ENCODE measurements at places on chromosomes 5 and 9. TPM values are rescaled to one million over a fixed set of nuclear protein-coding genes. Genes with fewer than 3 reads are reported as not detected.

DNA sequence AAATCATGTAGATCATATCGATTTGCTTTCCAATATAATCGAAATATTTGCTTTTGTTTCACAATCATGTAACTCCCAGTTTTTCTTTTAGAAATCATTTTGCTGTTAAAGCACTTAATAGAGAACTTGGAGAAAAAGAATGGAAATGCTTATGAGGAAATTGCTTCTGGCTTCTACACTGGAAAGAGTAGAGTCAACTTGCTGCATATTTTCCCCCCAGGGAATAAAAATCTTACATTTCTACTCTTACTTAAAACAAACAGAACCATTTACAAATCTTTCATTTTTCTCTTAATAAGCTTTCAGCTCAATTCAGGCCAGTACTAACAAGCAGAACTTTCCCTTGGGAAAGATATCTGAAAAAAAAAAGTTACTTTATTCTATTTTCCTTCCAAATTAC is 312.0 kb downstream of the CHSY3 start:
- DNase-seq: no peak

- DNase-seq: no peak
Observed at GRCh38 chr5:120382833-120383232, 81.3 kb upstream of the PRR16 start.

GRCh38 chr5:72883850-72884249 is 67.4 kb downstream of the TNPO1 start:
- no peak for DNase-seq

DNA sequence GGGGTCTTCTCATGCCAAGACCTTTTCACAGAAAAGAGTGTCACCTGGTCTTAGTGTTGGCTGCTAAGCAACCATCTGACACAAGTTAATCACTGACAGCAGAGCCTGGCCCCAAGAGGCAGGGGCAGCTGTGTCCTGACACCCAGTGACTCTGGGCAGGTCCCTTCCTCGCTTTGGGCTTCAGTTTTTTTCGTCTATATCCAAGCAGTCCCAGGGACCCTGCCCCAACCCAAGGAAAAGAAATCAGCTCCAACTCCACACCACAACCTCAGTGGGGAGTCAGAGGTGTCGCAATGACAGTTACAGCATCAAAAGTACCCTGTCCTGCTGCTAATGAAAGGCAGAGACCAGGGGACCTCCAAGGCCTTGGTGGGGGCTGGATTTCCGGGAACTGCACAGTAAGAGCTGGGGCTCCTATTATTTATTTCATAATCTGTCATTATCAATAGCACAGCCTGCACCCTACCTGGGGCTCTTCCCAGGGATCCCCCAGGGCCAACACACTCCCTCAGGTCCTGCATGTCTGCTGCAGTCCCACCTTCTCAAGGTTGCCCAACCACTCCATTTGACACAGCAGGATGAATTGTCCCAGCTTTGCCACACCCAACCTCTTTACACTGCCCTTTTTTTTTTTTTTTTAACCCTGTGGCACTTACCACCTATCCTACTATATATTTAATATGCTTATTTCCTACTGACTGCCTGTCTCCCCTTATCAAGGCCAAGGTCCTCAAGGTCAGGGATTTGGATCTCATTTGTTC is 9.4 kb downstream of the ANKS6 start:
- no peak for DNase-seq

The KIAA0825 gene
- total RNA-seq: 0.07 TPM

GRCh38 chr9:107467416-107467815 is 22.2 kb downstream of the KLF4 start:
- DNase-seq: no peak

DNA sequence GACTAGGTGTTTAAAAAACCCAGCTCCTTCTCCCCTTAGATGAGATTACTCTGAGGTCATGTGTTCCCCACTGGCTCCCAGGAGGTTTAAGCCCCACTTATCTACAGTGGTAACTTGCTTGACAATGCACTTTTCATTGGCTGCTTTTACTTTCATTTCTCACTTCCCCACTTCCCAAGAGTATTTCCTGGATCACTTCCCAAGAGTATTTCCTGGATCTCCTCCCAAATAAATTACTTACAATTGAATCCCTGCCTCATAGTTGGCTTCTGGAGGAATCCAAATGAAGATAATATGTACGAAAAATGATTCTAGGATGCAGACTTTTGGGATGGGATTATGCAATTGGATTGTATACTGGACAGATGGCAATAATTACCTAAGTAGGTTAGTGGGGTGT is 47.1 kb upstream of the CHSY3 start:
- DNase-seq: no peak

The PRDM9 gene
- total RNA-seq: not detected

DNA sequence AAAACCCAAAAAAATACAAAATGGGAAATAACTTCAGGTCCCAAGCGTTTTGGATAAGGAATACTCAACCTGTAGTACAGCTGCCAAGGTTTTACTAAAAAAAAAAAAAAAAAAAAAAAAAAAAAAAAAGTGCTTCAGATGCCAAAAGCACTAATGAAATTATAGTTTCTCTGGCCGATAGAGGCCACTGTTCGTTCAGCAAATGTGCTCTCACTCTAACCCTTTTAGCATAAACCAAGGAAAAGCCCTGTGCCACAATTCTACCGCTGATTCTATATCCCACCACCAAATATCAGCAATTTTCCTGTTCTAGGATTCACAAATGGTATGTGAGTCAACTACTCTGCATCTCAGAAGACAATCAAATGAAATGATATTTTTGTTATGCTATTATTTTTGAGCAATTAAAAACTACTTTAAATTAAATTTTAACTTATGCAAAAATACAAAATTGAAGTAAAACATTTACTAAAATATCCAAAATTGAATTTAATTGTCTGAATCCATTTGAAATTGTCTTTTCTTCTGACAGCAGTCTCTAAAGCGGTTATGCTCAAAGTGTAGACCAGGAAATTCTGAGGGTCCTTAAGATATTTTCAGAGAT is 79.8 kb downstream of the RICTOR start:
- peak; percentile 55 for DNase-seq

- DNase-seq: no peak
Observed at GRCh38 chr5:83179966-83180365, 102.6 kb downstream of the XRCC4 start.

DNA sequence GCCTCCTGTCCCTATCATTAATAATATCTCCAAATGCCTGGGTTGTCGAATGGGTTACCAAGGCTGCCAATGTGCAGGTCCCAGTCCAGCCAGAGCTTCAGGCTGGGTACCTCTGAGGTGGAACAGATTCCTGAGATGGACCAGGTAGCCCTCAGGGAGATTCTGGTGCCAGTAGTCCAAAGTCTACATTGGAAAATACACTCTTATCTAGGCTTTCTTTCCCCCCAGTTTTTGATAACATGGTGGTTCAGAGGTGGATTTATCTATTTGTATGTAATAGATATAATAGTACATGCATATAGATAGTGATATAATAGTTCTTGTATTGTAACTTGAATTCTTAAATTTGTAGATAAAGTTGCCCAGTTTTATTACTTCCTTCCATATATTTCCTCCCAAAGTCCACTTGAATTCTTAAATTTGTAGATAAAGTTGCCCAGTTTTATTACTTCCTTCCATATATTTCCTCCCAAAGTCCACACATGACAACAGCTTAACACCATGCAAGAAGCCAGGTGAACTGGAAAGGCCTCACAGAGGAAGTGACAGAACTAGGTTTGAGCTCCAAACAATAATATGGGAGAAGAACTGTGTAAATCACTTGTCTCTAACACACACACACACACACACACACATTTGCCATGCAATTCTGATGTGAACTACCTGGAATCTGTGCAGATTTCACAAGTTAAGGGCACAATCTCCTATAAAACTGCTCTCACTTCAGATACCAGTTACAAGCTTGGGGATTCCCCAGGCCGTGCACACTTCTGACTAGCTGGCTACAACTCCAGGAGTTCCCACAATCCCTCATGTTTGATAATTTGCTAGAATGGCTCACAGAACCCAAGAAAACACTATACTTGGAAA is 30.7 kb upstream of the ERAP1 start:
- DNase-seq: no peak

The CSF2 gene
- not detected for total RNA-seq

DNA sequence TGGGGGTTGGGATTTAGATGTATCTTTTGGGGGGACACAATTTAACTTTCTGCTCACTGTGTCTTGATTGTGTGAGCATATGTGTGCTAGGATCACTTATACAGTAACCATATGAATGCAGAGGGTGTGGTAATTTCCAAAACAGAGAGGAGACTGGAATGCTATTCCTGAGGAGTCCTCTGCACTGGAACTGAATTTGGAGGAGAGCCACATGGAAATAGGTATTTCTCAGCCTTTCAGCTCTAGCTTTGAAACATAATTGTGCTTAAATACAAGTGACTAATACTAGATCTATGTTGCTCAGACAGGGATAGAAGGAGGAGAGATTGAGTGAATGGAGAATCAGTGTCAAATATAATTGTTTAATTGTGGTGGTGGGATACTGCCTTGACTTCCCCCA is 45.5 kb downstream of the FOCAD start:
- DNase-seq: no peak

The NEK6 gene
- total RNA-seq: 1.5 TPM

DNA sequence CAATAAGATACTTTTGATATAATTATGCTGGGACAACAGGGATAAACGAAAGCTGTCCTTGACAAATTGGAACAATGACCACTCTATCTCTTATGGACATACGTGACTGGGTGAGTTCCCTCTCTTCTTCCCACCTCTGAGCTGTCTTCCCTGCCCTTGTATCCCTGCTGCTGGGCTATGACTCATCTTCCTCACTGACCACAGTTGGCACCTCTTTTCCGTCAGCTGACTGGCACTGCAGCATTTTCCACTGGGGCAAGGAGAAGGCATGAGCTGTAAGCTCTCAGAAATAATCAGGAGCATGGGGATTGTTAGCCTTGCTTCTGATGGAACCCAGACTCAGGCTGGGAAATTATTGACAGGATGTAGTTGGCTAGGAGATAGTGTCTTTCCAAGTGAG is 48.7 kb downstream of the PCSK1 start:
- DNase-seq: no peak

The PCDHB12 gene
- total RNA-seq: not detected

The SPZ1 gene
- total RNA-seq: not detected

The SLC2A6 gene
- total RNA-seq: 0.83 TPM

DNA sequence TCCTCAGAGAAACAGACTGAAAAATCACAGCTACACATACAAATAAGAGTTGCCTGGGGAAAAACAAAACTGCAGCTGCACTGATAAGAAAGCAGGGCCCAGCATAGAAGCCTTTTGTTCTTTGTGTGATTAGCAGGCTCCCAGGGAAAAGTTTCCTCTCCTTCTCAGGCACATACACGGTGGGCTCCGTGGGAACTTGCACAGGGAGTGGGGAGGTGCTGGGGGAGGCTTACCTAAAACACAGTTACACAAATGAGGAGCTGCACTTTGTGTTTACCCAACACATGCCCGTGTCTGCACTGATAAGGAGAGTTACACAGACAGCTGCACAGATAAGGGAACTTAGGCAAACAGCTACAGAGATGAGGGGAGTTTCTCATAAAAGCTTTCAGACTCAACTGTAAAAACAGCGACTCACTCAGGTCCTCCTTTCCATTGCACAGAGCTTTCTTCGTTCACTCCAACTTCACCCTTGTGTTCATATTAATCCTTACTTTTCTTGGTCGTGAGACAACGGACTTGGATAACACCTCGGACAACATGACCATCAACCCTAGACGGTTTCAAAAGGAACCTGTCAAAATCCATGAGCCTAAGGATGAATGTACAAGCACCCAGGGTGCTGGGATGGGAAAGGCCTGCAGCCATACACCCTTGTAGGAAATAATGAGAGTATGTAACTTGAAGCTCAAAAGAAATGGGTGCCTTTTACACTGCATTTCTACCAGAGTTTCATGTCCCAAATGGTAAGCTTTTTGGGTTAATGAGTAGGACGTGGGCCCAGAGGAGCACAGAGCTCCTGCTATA is 50.8 kb downstream of the SERINC5 start:
- DNase-seq: peak; percentile 46

The SNCB gene
- not detected for total RNA-seq

The MARVELD2 gene
- total RNA-seq: 0.45 TPM

GRCh38 chr5:179368806-179369529 is 23.7 kb upstream of the ADAMTS2 start:
- DNase-seq: no peak

The PCDHA9 gene
- total RNA-seq: not detected

The ADRA1B gene
- total RNA-seq: not detected

DNA sequence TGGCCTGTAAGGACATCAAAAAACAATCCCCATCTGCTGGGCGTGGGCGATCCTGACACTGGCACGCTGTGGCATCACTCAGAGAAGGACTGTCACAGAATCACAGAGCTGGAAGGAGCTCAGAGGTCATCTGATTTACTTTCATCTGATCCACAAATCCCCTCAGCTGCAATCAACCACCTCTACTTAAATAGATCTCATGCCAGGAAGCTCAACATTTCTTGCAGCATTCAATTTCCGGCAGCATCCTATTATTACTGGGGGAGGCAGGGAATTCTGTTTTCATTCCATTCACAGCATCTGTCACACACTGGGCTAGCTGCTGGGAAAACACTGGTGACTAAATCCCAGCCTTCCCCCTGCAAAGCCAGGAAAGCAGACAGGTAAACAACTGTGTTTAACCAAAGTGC is 38.3 kb downstream of the RETREG1 start:
- no peak for DNase-seq

- DNase-seq: no peak
Observed at GRCh38 chr5:147204576-147204975, 30.2 kb upstream of the STK32A start.

GRCh38 chr5:151060742-151061141 is 20.1 kb downstream of the TNIP1 start:
- DNase-seq: no peak

- no peak for DNase-seq
Observed at GRCh38 chr5:6567835-6568234, 65.0 kb downstream of the NSUN2 start.

The PCDHB9 gene
- total RNA-seq: not detected

The TNFSF8 gene
- 25.9 TPM for total RNA-seq

The SNCAIP gene
- not detected for total RNA-seq

DNA sequence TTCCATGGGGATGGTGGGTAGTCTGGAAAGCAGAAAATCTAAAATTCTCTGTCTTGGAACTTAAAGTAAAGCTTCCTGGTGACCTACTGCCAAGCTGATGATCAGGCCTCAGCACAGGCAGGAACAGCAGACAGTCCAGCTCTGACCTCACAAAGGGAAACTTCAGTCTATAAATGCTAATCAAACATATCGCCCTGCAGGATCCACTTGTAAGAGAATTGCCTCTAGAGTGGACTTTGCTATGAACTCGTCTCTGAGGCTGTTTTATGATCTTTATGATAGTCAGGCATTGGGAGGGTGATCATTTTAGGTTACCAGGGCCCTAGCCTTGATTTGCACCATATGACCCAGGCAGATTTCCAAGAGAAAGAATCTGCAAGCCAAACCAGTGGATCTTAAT is 67.6 kb upstream of the SELENOP start:
- DNase-seq: no peak

GRCh38 chr5:149002761-149003689 is 59.8 kb downstream of the SH3TC2 start:
- DNase-seq: no peak

GRCh38 chr9:91833878-91834255 is 116.2 kb downstream of the ROR2 start:
- DNase-seq: no peak

The OGN gene
- not detected for total RNA-seq

The AQP3 gene
- 7.2 TPM for total RNA-seq

The TAF11L5 gene
- not detected for total RNA-seq
